ENCODE measurements at places on chromosomes 2 and 18.

DNA sequence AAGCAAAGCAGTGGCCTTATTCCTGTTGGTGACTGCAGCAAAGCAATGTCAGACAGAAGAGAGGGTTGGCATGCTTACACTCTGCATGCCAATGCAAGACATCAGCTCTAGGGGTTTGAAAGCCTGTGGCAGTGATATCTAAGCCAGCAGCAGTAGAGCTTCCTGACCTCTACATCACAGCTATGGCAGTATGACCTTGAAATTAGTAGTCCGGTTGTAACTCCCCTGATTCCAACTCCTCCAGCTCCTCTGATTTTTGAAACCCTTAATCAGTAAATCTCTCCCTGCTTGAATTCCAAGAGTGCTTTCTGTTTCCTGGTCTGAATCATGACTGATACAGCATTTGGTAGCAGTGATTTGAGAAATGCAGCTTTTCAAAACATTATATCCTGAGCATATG, 60.0 kb upstream of the LRP1B start:
- peak; percentile 69 for DNase-seq

- DNase-seq = no peak
These were observed 367.3 kb upstream of the SALL3 start for GRCh38 chr18:78612318-78612717.

DNA sequence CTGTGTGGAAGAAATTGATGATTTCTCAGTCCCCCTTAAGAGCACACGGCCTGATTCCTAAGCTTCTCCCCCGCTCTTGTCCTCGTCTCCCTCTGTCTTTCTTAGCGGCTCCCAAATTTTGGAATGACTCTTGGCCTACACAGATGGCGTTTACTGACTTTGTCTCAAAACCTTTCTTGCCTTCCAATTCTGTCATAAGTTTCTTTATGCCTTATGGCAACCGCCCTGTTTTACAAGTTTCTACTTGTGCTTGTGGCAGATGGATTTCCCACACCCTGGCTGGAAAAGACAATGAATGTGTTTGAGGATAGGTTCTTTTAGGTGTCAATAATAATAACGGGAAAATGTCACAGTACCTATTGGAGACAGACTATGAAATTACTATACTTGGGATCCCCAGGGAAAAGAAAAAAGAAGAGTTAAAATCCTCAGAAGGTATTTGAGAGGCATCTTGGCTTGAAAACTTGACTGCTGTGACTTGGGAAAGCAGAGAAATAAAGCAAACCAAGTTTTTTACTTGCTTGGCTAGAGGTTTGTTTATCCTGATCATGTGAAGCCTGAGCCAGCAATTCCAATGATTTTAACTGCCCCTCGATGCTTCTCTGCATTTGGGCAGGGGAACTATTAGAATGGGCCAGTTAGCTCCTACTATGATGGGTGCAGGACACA, 276.4 kb downstream of the HRH4 start:
- no peak for DNase-seq

- DNase-seq = no peak
These were observed 110.1 kb downstream of the GALR1 start for GRCh38 chr18:77359561-77360314.

DNA sequence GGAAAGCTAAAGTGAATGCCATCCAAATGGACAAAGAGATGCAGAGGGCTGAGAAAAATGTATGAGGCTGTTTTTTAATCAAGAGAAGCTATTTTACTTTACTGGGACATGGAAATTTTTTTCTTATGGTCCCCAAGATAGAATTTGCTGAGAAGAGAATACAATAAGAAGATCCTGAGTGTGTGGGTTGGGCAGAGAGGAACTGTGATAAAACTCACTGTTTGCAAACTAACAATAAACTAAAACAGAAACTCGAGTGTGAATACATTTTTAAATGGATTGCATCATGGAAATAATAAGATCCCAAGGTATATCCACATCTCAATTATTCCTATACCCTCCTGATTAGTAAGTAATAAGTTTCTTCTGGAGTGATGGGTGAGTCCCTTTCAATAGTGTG, 4.4 kb downstream of the NEB start:
- no peak for DNase-seq

DNA sequence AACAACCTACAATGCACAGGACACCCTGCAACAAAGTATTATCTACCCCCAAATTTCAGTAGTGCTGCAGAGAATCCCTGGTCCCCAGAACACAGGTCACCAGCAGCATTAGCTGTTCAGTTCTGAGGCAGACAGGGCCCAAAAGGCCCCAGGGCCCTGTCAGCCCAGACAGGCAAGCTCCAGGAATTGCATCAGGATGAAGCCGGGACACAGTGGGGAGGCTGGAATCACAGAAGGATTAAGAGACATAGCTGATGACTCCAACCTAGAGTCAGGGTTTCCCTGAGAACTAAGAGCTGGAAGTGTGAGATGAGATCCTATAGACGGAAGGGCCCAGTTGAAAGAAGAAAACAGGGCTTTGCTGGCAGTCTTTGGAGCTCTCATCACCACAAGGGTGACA, 148.1 kb downstream of the GALNT14 start:
- DNase-seq = no peak

DNA sequence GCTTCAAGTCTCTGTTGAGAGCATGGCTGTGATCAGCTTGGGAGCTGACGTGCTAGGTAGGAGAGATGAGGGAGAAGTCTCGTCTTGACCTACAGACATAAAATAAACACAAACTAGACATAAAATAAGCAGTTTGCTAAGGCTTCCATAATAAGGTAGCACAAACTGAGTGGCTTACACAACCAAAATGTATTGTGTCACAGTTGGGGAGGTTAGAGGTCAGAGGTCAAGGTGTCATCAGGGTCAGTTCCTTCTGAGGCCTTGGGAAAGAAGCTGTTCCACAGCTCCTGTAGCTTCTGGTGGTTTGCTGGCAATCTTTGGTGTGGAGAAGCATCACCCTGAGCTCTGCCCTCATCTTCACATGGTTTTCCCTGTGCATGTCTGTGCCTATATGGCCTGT, 20.2 kb downstream of the DAW1 start:
- no peak for DNase-seq

- DNase-seq = no peak
These were observed 29.9 kb downstream of the LYPD6B start for GRCh38 chr2:149068225-149068995.

DNA sequence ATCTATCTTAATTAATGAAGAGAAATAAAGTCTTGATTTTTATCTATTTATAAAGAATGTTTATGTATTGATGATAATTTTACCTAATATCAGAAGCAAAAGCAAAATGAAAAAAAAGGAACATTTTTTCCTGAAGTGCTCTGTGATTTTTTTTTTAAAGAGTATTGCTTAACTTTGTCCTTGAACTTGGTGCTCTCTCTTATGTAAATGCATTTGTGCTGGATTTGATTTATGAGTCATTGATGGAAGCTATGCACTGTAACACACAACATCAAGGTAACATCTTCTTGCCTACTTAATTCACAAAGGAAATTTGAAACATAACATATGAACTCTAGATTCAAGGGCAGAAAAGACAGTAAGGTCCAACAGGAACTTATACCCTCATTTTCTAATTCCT, 312.9 kb upstream of the CDH19 start:
- DNase-seq = peak; percentile 11

DNA sequence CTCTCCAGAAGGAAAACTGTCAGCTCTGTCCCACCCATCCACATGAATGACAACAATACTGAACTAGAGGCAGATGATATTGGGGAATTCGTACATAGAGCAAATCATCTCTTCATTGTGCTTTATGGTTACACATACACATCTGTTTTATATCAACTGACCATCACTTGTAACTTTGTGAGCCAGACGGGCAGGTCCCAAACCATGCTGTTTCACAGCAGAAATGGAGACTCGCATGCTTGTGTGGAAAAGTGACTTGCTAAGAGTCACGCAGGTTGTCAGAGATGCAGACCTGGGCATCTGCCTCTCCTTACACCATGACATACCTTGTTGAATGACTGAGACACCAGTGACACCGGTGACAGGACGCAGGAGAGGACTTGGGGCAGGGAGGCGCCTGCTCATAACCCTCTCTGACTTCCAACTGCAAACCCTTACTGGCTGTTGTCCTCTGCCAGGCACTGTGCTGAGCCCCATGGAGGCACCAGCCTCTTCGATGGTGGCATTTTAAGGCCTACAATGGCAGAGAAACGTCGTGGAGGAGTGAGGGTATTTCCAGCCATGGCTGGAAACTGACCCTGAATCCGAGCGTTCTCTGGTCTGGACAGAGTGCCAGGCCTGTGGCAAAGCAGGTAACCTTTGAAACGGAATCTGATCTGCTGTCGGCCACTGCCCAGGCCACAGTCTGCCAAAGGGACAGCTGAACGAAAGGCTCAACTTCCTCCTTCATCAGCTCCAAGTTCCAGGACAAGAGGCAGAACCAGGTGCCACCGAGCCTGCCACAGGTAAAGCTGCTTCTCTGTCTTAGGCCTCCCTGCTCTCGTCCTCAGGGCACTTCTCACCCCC, 26.9 kb upstream of the ROCK2 start:
- no peak for DNase-seq

DNA sequence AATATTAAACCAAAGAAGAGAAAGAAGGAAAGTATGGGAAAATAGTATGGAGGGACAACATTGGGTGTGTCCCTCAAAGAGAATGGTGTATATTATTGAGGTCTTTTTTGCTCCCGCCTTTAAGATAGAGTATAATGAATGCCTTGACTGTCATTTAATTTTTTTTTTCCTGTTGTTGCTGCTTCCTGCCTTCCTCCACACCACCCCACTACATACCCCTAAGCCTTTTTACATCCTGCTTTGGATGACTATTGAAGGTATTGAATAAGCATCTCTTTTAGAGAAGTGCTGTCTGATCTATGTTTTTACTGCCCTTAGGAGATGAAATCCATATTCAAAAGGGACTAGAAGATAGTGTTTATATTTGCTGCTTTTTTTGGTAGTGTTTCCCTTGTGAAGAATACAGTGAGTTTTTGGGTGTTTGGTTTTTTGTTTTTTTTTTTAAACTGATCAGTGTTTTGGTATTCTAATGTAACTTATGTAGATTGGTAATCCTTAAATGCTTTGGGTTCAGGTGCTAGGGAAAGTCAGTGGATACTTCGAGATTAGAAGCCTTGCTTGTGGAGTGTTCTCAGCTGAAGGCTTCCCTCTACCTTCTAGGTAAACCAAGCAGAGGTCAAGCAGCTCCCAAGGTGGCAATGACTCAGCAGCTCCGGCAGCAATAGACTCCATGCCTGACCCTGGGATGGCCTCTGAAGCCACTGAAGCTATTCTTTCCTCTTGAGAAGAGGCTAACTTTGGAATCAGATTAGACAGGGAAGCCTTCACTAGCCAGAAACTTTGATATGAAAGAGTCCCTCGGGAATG, 5.0 kb downstream of the FZD7 start:
- peak; percentile 60 for DNase-seq

- no peak for DNase-seq
These were observed 733.7 kb upstream of the POU3F3 start for GRCh38 chr2:104120171-104120570.

DNA sequence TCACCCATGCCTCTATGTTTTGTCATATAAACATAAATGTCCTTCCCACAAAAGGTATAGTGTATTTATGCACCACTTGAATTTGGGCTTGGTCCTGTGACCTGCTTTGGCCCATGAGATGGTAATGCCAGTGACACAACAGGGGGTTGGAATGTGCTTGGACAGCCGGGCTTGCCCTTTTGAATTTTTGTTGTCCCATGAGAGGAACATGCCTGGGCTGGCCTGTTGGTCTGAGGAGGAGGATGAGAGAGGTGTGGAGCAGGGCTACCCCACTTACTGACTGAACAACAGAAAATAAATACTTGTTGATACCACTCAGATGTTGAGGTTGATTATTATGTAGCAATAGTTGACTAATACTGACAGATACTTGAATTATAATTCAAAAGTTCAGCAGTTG, 63.2 kb upstream of the TCF4 start:
- no peak for DNase-seq

GRCh38 chr18:73313476-73313875, 445.7 kb upstream of the NETO1 start:
- DNase-seq = no peak

DNA sequence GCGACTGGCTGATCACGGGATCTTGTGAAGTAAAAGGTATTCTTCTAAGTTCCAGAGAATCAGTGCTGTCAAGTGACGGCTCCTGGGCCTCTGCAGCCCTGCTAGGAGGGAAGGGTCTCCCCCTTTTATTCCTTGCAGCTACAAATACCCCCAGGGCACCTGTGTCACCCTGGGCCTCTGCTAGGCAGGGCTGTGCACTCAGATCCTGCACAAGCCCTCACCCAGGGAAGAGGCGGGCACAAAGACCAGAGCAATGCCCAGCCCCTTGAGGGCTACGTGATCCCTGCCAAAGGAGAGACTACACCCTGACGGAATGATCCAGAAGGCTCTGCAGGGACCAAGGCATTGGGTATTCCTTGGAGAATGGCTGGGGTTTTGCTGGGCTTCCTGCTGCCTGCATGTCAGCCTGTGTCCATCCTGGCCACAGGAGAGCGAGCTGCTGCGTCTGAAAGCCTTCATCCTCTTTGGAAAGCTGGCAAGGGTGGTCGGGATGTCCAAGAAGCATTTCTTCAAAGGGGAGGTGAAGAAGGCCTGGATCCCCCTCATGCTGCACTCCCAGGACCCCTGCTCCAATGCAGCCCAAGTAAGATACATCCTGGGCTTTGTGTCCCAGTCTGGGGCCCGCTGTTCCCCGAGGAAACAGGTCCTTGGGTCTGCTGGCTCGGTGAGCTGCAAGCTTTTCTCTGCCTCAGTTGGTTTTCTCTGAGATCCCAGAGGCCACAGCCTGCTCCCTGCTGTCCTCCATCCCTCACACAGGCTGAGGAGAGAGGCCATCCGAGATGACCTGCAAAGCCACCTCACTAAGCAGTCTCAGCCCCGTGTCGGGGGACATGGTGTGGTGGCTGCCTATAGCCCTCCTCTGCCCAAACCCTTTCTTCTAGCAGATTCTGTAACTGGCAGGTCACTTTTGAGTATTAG, 24.9 kb downstream of the HJURP start:
- DNase-seq = no peak

DNA sequence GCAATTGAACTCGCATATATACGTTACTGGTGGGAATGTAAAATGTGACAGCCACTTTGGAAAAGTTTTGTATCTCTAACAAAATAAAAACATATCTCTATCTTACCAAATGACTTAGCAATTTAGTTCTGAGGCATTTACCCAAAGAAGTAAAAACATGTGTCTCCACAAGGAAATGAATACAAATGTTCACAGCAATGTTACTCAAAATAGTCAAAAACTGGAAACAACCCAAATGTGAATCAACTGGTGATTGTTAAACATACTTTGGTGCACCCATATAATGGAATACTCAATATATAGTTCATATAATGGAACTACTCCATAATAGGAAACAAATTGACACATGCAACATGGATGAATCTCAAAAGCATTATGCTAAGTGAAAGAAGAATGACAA, 70.4 kb upstream of the DNER start:
- peak; percentile 28 for DNase-seq

- peak; percentile 88 for DNase-seq
These were observed 1.1 kb upstream of the PGAP1 start for GRCh38 chr2:196927376-196928225.

GRCh38 chr18:30889519-30890301, 152.8 kb downstream of the DSC3 start:
- peak; percentile 14 for DNase-seq

Measured in iris pigment epithelial cell (primary cell).